ENCODE measurements at places on chromosomes 7 and 10.

- DNase-seq = no peak
Measured at GRCh38 chr10:133394801-133395221, 854 bp downstream of the MTG1 start.

- DNase-seq = no peak
Measured at GRCh38 chr7:90879924-90880323, 283.8 kb downstream of the CDK14 start.

DNA sequence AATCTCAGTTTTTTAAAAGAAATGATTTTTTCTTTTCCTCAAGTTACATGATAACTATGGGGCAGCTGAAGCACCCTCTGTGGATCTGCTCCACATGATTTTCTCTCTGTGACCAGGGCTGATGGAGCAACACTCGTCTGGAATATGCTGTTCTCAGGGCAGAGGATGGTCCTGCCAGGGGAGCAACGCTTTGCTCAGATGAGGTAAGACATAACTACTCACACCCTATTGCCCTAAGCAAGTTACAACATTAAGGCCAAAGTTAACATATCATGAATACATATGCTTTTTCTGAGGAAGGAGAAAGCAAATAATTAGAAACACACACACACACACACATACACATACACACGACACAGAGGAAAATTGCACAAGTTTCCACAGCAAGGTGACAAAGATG, 71.4 kb downstream of the CALCR start:
- no peak for DNase-seq

- DNase-seq = no peak
Measured at GRCh38 chr10:5999440-6000165, 22.3 kb upstream of the IL15RA start.

DNA sequence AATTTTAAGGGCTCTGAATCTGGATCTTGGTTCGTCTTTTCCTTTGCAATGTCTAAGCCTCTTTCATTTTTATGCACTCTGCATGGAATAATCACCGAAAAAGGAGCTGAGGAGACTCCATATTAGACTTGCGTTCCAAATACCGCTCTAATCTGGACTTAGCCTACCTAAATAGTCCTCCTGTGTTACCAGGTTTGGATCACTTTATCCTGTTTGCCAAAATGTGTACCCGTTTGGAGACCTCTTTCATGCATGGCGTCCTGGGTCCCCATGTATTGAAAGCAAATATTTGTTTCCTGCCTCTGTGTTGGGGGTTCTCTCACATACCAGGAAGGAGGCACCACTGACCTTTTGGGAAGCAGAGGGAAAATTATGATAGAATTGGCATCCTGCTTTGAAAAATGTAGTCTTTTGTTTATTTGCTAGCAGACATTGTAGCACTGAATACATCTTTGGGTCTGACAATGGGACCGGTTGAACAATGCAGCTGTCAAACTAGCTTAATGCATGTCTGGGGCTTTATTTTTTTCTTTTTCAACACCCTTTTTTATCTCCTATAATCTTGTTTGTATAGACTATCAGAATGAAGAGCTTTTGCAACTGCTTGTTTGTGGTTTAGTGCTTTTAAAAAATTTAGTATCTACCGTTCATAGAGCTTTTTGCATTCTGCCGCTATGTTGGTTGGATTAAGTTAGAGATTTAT, 11.8 kb upstream of the CELF2 start:
- DNase-seq = no peak

- DNase-seq = no peak
Measured at GRCh38 chr10:128009372-128010126, 102.6 kb downstream of the PTPRE start.

GRCh38 chr7:82080254-82080927, 310.5 kb upstream of the HGF start:
- DNase-seq = no peak

GRCh38 chr7:116859323-116859722, 3.1 kb upstream of the CAPZA2 start:
- DNase-seq = no peak

- no peak for DNase-seq
Measured at GRCh38 chr10:14696821-14697220, 77.9 kb downstream of the FAM107B start.

DNA sequence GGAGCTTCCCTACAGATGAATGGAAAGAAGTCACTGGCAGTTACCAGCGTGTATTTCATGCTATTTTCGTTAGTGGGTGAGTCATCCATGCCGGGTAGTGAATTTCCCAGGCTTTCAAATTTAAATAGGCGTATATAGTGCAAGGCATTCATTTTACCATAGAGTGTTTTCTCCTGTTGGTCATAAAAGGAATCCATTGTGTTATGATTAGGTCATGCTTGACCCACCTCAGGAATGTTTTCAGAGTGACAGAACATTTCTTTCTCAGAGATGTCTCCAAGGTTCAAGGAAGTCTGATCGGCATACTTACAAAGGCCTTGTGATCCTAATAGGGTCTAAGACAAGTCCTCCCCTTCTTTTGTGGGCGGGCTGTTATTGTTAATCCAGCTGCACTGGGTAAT, 110.7 kb downstream of the AKR1D1 start:
- no peak for DNase-seq

DNA sequence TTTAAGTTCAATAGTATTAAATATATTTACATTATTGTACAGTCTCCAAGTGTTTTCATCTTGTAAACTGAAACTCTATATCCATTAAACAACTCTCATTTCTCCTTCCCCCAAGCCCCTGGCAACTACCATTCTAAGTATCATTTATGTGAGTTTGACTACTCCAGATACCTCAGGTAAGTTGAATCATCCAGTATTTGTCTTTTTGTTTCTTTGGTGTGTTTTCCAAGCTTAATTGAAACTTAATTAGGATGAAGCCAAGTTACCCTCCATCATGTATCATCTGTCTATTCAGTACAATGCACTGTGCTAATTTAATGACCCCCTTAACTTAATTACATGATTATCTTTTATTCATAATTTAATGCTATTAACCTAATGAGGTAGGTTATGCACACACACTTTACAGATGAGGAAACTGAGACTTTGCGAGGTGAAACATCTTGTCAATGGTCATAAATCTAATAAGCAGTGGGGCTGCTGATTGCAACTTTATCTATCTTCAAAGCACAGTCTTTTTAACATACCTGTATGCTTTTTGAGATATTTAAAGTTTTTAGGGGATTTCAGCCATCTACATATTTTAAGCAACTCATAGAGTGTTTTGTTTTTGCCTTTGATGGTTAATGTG, 663 bp downstream of the MACC1 start:
- DNase-seq = no peak

- no peak for DNase-seq
Measured at GRCh38 chr7:137120690-137121089, 222.8 kb downstream of the PTN start.

GRCh38 chr7:129933627-129934026, 19.1 kb downstream of the UBE2H start:
- DNase-seq = no peak

GRCh38 chr7:73701357-73701995, 18.0 kb downstream of the STX1A start:
- peak; percentile 36 for DNase-seq

GRCh38 chr10:6877336-6877721, 297.3 kb upstream of the PRKCQ start:
- no peak for DNase-seq

- no peak for DNase-seq
Measured at GRCh38 chr10:73408061-73408460, 5.8 kb downstream of the ANXA7 start.

- no peak for DNase-seq
Measured at GRCh38 chr10:77045085-77045484, 592.5 kb downstream of the KCNMA1 start.

GRCh38 chr10:75375838-75376237, 25.7 kb downstream of the ZNF503 start:
- no peak for DNase-seq

DNA sequence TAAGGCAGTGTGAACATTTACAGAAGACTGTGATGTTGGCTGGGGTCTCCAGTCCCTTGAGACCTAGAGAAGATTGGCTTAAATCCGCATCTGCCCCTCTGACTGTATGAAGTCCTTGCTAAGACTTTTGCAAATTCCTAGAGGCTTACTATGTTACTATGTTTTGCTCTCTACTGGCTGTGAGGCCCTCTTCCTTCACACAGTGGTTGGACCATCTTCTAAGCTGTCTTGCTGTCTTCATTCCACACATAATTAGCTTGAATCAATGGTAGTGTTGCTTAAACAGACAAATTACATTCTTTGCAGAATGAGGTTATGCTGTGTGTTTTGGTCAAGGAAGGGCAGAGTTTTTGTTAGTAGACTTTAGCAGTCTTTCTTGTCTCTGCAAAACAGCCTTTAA, 658.0 kb downstream of the TYW1 start:
- no peak for DNase-seq

GRCh38 chr7:111168182-111168581, 77.3 kb downstream of the LRRN3 start:
- DNase-seq = no peak

DNA sequence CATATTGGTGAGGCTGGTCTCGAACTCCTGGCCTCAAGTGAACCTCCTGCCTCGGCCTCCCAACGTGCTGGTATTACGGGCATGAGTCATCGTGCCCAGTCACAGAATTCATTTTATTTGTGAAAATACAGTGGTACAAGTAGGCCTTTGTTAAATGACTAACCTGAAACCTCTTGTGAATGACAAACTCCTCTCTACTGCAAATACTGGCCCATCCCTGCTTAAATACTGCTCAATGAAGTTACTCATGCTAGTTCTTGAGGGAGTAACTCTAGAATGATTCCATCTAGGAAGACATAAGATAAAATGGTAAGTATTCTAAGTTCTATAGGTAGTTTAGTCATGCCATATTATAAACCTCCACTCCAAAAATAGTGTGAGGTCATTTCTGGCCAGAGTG, 80.7 kb downstream of the UBE2H start:
- peak; percentile 19 for DNase-seq

- DNase-seq = no peak
Measured at GRCh38 chr7:9149499-9150082, 716.2 kb downstream of the NXPH1 start.

GRCh38 chr7:67406976-67407375, 410.3 kb downstream of the TYW1 start:
- DNase-seq = no peak

GRCh38 chr10:74685564-74685963, 140.8 kb upstream of the KAT6B start:
- DNase-seq = no peak

- DNase-seq = no peak
Measured at GRCh38 chr7:19235680-19236079, 90.5 kb upstream of the FERD3L start.

DNA sequence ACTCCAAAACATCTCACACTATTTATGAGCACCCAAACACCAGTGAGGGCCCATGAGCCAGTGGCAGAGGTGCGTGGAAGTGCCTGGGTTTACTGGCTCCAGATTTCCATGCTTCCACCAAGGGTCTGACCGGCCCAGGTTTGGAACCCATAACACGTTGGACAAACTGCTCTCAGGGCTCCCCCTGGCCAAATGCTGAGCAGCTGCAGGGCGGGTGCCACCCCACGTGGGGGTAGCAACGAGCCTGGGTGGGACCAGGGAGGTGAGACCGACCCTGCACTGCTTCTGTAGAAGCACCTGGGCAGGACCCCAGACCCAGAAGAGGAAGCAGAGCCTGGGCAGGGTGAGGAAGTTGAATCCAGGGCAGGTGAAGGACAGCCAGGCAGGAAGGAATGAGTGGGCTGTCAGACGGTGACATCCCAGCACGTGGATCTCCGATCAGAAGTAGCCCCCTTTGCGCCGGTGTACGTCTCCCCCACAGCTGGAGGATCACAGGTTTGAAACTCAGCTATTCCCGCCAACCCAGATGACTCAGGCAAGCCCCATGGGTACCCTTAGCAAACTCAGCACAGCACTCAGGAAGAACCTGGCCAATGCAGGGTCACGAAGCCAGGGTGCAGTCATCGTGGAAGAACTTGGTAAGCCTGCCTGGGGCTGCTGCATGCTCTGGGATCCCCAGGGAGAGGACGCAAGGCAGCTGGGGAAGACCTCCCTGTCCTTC, 100.4 kb upstream of the DDC start:
- DNase-seq = no peak

DNA sequence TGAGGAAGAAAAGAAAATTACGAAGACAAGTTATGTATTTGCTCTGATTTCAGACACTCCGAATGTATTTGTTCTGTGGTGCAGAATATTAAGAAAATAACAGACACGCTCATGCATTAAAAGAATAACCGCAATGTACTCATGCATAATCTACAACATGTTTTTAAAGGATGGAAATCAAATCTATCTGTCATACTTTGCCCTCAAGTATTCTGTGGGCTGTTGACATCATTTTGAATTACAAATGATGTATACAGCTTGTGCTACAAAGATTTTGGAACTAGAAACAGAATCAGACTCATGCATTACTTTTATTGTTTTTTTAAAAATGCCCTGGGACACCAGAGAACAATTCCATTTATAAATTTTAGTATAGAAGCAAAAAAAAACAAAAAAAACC, 69.9 kb downstream of the APBB1IP start:
- DNase-seq = no peak

DNA sequence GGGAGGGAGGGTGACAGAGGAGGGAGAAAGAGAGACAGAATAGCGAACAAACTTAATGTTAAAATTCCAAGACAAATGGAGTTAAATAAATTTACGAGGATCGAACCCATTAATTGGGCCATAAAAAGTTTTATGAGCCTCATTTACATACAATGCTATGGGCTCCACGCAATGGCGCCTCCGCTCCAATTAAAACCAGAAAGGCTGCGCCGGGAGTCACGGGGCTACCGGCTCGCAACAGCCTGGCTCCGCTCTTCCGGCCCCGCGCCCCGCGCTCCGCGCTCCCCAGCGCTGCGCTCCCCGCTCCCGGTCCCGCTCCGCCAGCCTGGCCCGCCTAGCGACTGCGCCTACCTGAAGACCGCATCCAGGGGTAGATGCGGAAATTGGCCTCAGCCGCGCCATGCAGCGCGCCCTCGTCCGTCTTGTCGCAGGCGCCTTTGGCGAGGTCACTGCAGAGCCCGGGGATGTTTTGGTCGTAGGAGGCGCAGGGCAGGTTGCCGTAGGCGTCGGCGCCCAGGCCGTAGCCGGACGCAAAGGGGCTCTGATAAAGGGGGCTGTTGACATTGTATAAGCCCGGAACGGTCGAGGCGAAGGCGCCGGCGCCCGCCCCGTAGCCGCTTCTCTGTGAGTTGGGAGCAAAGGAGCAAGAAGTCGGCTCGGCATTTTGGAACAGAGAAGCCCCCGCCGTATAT, 513 bp downstream of the HOXA7 start:
- no peak for DNase-seq

DNA sequence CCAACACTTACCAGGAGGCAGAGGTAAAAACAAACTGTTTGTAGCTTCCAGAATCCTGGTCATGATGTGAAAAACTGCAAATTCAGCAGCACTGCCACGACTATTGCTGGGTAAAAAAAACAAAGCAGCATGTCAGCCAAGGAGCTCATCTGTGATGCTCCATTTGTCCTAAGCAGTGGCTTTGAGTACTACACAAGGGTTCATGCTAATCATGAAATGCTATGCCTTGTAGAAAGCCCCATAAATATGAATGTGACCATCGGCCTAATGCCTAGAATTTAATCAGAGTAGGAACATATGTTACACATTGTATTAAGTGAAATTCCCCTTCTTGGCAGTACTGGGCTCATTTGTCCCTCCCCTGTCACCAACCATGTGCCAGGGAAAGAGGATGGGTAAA, 95.4 kb downstream of the GSAP start:
- DNase-seq = no peak
